Fibroblast of gingiva (primary cell): ENCODE measurements at places on chromosomes 7 and 10.

DNA sequence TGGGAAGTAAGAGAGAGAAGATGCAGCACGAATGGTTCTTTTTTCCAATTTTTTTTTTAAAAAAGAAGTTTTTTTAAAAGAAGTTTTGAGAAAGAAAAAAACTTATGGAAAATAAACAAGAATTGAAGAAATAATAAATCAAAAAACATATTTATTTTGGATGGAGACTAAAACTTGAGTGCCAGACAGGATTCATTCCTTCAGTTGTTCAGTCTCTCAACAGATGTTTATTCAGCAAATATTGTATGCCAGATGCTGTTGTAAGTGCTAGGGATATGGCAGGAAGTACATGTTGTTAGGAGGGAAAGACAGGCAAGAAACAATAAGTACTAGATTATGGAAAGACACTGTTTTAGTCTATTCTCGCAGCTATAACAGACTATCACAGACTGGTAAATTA is 750.7 kb upstream of the PHF14 start:
- no peak for DNase-seq

GRCh38 chr7:6165521-6166320 is 106.7 kb downstream of the CYTH3 start:
- DNase-seq, result no peak

DNA sequence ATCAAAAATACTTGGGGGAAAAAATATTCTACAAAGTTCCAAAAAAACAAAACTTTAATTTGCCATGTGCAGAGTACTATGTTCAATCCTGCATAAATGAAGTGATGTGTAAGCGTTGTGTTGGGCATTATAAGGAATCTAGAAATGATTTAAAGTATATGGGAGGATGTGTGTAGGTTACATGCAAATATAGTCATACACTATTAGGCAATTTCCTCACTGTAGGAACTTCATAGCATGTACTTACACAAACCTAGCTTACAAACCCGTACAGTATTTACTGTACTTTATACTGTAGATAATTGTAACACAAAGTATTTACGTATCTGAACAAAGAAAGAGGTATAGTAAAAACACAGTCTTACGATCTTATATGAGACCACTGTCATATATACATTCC is 72.3 kb downstream of the NRBF2 start:
- DNase-seq, result no peak

- no peak for DNase-seq
Measured at GRCh38 chr7:49885593-49886285, 112.3 kb downstream of the VWC2 start.

GRCh38 chr10:93604146-93604545 is 3.1 kb upstream of the RBP4 start:
- DNase-seq, result no peak

DNA sequence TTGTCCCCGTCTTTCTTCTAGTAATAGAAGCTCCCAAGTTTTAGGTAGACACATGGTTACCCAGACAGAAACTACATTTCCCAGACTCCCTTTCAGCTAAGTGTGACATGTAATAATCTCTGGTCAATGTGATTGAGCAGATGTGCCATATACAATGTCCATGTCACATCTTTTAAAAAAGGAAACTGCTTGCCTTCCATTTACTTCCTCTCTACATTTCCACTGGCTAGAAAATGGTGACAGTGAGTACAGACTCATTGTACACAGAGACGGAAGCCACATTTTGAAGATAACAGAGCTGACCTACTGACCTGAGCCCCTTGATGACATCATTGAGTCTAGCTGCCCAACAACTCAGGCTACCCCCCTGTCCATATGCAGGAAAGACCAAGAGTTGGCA is 21.3 kb downstream of the ZC3HAV1 start:
- no peak for DNase-seq

GRCh38 chr7:99557940-99558305 is 519 bp upstream of the ZNF655 start:
- DNase-seq, result no peak

DNA sequence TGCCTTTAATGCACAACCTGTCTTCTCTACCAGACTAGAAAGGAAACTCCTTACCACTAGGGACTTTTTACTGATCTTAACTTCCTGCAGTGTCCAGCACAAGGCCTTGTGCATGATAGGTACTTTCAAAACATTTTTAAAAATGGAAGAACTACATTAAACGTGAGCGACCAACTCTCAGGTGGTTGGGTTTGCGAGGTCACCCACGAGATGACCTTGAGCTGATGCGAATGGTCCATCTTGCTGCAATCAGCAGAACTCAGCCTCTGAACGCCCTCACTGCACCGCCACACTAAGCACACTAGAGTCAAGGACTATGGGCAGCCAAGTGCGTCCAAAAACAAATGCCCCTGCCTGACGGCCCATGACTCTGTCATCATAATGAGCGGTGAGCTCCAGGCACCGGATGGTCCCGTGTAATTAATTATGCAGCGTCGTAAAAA is 34.9 kb upstream of the PTF1A start:
- DNase-seq, result no peak

DNA sequence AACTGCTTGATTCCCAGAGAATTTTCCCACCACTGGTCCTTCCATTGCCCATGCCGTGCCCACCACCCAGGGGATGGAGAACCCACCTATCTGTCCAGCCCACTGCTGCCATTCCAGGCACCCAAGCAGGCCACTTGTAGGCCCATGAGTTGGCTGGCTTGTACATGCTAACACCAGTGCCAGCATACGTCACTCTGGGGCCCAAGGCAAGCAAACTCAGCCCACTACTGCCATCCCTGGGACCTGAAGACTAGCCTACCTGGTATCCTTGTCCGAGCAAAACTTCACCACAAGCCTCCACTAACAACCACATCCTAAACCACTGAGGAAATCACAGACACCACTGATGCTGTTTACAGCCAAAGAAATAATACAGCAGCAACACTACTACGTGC is 44.7 kb upstream of the CDK6 start:
- no peak for DNase-seq

- no peak for DNase-seq
Measured at GRCh38 chr7:106504645-106505044, 156.3 kb downstream of the CCDC71L start.

GRCh38 chr7:30148951-30149459 is 14.2 kb downstream of the MTURN start:
- no peak for DNase-seq

- no peak for DNase-seq
Measured at GRCh38 chr7:46386428-46387399, 465.6 kb upstream of the IGFBP3 start.

DNA sequence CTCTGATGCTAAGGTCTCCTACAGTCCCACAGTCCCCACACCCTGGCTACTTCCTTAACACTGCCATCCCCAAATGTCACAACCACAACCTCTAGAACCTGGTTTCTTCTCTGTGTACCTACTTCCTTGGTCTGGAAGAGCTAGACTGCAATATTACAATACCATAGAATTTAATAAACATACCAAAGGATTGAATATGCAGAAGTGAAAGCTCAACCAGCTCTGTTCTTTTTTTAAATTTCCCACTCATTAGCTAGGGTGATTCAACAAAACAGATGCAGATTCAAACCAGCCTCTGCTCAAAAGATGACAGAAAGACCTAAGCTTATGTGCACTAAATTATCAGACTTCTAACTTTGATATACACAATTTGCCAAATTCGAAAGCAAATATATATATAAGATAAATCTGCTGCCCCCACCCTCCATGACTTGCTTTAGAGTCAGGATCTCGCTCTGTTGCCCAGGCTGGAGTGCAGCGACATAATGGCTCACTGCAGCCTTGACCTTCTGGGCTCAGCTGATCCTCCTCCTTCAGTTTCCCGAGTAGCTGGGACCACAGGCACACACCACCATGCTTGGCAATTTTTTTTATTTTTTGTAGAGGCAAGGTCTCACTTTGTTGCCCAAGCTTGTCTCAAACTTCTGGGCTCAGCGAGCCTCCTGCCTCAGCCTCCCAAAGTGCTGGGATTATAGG is 212.6 kb downstream of the CHCHD3 start:
- DNase-seq, result no peak

- no peak for DNase-seq
Measured at GRCh38 chr10:83921984-83922860, 217.1 kb upstream of the GHITM start.

GRCh38 chr7:20778063-20778721 is 8.5 kb downstream of the SP8 start:
- DNase-seq, result no peak

DNA sequence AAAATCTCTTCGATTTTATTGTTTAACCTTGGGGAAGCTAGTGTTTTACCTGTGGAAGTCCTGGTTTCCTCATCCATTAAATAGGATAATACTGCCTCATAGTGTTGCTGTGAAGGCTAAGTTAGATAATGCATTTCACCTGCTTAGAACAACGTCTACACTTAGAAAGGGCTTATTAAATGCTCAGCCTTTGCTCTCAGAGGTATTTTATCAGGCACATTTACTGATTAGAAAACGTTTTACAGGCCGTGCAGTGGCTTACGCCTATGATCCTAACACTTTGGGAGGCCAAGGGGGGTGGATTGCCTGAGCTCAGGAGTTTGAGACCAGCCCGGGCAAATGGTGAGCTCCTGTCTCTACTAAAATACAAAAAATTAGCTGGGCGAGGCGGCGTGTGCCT is 144.4 kb downstream of the INSYN2A start:
- no peak for DNase-seq

- DNase-seq, result no peak
Measured at GRCh38 chr10:11319990-11320602, 291.4 kb downstream of the USP6NL start.

DNA sequence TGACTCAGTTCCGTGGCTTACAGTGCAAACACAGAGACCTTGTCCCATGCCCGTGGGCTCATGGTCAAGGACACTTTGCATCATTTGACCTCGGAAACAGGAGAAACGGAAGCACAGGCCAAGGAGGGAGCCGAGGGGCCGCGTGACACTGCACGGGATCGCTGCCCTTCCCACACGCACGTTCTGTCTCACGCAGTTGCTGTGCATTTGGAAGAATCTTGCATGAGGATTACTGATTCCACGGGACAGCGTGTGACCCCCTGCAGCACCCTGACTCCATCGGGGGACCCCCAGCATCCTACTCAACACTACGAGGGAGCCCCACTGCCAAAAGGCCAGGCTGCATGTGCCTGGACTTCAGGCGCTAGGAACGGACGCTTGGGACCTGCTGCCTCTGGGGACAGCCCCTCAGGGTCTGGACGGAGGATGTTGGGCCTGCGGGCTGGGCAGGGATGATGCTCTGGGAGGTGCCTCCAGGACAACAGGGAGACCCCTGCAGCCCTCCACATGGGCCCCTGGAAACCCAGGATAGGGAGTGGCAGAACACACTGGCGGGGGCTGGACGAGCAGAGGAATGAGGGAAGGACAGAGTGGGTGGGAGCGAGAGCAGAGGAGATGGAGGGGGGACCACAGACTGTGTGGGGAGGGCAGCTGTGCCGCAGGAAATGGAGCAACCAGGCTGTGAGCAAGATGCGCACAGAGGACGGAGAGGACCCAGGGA is 222.2 kb downstream of the DNAJB6 start:
- DNase-seq, result no peak

- no peak for DNase-seq
Measured at GRCh38 chr7:45257284-45257683, 99.7 kb downstream of the RAMP3 start.

DNA sequence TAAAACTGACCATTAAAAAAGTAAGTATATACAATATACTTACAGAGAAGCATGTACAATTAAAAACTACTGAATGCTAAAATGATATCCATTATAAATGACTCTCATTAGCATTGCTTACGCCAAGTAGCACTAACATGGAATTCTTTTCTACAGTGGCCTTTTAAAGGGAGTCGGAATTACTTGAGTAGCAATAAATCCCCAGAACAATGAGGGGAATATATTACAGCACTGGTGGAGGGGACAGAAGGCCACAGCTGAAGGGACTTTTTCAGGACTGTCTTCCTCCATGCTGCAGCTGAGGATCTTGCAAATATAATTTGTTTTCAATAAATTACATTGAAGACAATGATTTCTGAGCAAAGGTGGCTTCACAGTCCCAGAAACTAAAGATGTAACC is 97.0 kb downstream of the ALOX5 start:
- no peak for DNase-seq

GRCh38 chr10:24804956-24805355 is 81.3 kb upstream of the ARHGAP21 start:
- no peak for DNase-seq
